Fibroblast of skin of right quadriceps (primary cell): ENCODE measurements at places on chromosomes 5 and 9.

- DNase-seq = no peak
Measured at GRCh38 chr5:30498972-30499371, 694.5 kb upstream of the CDH6 start.

GRCh38 chr5:132487841-132488555, 2.6 kb downstream of the IRF1 start:
- no peak for DNase-seq

DNA sequence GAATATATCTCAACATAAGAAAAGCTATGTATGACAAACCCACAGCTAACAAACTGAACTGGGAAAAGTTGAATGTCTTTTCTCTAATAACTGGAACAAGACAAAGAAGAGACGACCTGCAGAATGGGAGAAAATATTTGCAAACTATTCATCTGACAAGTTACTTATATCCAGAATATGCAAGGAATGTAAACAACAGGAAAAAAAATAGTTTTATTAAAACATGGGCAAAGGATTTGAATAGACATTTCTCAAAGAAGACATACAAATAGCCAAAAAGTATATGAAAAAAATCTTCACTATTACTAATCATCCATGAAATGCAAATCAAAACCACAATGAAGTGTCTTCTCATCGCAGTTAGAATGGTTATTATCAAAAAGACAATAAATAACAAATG, 181.7 kb upstream of the TLX3 start:
- peak; percentile 19 for DNase-seq

DNA sequence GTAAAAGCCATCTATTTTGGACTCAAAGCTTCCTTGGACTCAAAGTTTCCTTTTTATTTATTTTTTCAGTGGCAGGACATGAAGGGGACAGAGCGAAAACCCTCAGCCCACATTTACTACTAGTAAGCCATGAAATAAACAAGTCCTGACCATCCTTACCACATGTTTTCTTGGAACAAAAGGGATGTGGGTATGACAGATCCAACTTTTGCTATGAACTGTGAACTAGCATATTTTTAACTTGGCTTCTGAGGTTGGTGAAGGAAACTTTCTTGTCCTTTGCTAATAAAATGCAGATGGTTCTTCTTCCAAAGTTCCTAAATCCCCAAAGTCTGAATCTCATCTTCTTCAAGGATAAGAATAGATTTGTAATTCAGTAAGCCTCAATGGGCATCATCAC, 122.7 kb upstream of the TNC start:
- peak; percentile 5 for DNase-seq

DNA sequence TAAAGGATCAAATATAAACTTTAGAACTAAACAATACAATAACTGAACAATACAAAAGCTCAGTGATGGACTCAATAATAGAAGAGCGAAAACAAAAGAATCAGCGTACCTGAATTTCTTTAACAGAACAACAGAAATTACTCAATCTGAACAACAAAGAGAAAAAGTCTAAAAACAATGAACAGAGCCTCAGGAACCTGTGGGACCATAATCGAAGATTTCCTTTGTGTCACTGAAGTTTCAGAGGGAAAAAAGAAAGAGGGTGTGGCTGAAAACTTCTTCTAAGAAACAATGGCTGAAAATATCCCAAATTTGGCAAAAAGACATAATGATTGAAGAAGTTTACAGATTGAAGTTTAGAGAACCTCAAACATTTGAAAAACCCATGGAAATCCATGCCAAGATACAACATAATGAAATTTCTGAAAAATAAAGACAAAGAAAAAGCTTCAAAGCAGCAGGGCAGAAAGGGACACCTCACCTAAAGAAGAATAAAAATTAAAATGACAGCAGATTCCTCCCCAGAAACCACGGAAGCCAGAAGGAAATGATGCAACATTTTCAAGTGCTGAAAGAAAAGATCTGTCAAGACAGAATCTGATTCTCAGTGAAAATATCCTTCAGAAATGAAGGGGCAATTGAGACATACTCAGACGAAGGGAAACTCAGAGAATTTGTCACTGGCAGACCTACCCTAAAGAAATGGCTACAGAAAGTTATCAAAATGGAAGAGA, 288.8 kb downstream of the ARL15 start:
- DNase-seq = peak; percentile 68

GRCh38 chr9:122011818-122012498, 81.2 kb downstream of the TTLL11 start:
- no peak for DNase-seq

DNA sequence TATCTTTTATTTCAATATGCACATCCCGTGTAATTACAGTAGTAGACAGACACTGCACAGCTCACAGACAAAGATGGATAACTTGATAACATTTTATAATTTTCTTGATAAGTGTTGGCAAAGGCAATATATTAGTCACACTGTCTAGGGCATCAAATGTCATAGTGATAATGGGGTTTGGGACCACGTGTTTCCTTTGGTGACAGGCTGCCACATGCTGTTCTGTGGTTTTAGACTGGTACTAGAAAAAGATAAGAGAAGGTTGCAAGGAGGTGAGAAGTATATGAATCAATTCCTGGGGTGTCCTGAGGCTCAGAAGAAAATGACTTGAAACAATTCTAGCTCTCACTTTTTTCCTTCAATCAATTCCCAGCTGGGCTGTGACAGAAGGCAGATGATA, 258.8 kb upstream of the CHD1 start:
- DNase-seq = no peak

- no peak for DNase-seq
Measured at GRCh38 chr9:97978371-97979130, 4.6 kb upstream of the ANP32B start.
